ENCODE measurements at places on chromosomes 3 and 15. TPM values are rescaled to one million over a fixed set of nuclear protein-coding genes. Genes with fewer than 3 reads are reported as not detected.

Gene SCAANT1
- total RNA-seq = not detected

Gene NANOGP8
- not detected for total RNA-seq

Gene SEMA3B
- 0.34 TPM for total RNA-seq

Gene CLDN16
- 2.5 TPM for total RNA-seq

Gene FBLN2
- 1.6 TPM for total RNA-seq

Gene CPN2
- not detected for total RNA-seq

Gene GLDN
- total RNA-seq = not detected

Gene DYNC1LI1
- 38.4 TPM for total RNA-seq

Gene GRAMD1C
- 14.4 TPM for total RNA-seq

Gene INAFM2
- total RNA-seq = 20.7 TPM

Gene KNG1
- total RNA-seq = not detected

Gene DNAJB8
- not detected for total RNA-seq

Gene SLC51A
- total RNA-seq = not detected

Gene KBTBD8
- 1.1 TPM for total RNA-seq

Gene TGM5
- not detected for total RNA-seq

Gene GOLGA8H
- total RNA-seq = 0.23 TPM

Gene GOLGA8S
- 0.06 TPM for total RNA-seq

Gene MNS1
- 0.53 TPM for total RNA-seq

Gene CMSS1
- 12.4 TPM for total RNA-seq

Gene GADL1
- total RNA-seq = 0.58 TPM

Gene SI
- not detected for total RNA-seq

Gene PLCB2
- total RNA-seq = 5.1 TPM

Gene C3orf22
- total RNA-seq = not detected

Gene CHRNA3
- not detected for total RNA-seq

Gene CCDC191
- 1.5 TPM for total RNA-seq

Gene RAD51
- 4.7 TPM for total RNA-seq

Gene SLC6A11
- total RNA-seq = not detected

Gene KNL1
- total RNA-seq = 4.2 TPM

Gene OSBPL10
- total RNA-seq = 80.4 TPM

Gene RASL12
- not detected for total RNA-seq

Gene SLMAP
- 26.3 TPM for total RNA-seq

Gene CNTN6
- total RNA-seq = 0.05 TPM

Gene ARMC8
- 26.7 TPM for total RNA-seq

Gene VPS39
- total RNA-seq = 57.1 TPM

Gene POLR2M
- total RNA-seq = 137 TPM

Gene TTC23
- 18.8 TPM for total RNA-seq

Gene IMPG2
- 0.99 TPM for total RNA-seq

Gene ZKSCAN7
- total RNA-seq = 1.2 TPM

Gene AGBL1
- not detected for total RNA-seq

Gene GABRB3
- total RNA-seq = 0.05 TPM

Gene SEMA4B
- total RNA-seq = 16.7 TPM

Gene ALS2CL
- total RNA-seq = 7.8 TPM

Gene BBS4
- 34.9 TPM for total RNA-seq

Gene PLSCR2
- total RNA-seq = not detected

Gene ATP13A4
- total RNA-seq = 0.34 TPM

Gene CAMK1
- 16.5 TPM for total RNA-seq

Gene MESP1
- total RNA-seq = 1.5 TPM

Gene PLSCR5
- not detected for total RNA-seq

Gene SGO1
- 4.3 TPM for total RNA-seq

All from glomerular endothelial cell (primary cell).